ENCODE measurements at places on chromosomes 1 and 21.

- no peak for DNase-seq
These were observed 50.2 kb downstream of the ENAH start for GRCh38 chr1:225602590-225603206.

GRCh38 chr1:7292036-7292681 lies 478.9 kb upstream of the VAMP3 start:
- DNase-seq, result peak; percentile 45

- DNase-seq, result no peak
These were observed 81.0 kb downstream of the SLC30A10 start for GRCh38 chr1:219847215-219847855.

DNA sequence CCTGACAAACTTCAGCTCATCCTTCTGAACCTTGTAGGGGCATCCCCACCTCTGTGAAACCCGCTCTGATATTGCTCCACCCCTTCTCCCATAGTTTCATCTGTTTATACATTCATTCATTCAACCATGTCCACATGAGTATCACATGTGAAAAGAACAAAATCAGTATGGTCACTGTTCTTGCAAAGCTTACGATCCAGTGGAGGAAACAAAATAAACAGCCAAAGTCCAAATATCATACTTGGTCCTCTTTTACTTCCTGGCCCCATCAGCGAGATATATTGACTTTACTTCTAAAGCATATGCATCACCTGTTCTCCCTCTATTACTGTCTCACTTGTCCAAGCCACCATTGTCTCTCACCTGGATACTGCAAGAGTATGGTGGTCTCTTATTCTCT lies 35.6 kb downstream of the C8A start:
- no peak for DNase-seq

DNA sequence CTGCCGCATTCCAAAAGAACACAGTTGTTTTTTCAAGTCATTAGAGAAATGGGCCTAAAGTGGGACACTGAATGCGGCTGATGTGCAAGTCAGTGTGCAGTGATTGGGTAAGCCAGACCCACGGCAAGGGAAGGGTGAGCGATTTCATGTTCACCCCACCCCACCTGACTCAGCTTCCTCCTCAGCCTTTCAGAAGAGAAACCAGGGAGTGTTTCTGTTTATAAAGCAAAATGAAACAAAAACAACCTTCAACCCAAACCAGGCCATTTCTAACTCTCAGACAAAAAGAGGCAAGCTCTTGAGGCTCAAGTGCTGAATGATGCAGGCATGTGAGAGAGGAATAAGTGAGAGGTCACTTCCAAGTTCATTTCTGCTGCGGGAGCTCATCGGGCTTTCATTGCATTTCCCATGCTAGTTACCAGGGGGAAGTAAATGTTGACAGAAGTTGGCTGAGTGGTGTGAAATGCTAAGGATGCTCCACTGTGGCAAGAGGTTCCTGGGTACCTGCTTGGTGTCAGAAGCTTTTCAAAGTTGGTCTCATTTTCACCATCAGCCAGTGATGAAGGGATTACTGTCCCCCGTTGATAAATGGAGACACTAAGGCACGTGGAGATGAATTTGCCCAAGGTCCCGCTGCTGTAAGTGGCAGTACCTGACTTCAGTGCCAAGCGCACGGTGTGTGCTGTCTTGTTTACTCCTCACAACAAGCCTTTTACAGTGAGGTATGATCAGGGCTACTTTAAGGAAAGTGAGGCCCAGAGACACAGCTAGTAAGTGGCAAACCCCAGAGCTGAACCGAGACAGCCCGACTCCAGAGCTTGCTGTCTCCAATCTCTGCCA lies 29.1 kb downstream of the STPG1 start:
- no peak for DNase-seq

- DNase-seq, result no peak
These were observed 148.0 kb downstream of the PLA2G4A start for GRCh38 chr1:186976700-186977099.

DNA sequence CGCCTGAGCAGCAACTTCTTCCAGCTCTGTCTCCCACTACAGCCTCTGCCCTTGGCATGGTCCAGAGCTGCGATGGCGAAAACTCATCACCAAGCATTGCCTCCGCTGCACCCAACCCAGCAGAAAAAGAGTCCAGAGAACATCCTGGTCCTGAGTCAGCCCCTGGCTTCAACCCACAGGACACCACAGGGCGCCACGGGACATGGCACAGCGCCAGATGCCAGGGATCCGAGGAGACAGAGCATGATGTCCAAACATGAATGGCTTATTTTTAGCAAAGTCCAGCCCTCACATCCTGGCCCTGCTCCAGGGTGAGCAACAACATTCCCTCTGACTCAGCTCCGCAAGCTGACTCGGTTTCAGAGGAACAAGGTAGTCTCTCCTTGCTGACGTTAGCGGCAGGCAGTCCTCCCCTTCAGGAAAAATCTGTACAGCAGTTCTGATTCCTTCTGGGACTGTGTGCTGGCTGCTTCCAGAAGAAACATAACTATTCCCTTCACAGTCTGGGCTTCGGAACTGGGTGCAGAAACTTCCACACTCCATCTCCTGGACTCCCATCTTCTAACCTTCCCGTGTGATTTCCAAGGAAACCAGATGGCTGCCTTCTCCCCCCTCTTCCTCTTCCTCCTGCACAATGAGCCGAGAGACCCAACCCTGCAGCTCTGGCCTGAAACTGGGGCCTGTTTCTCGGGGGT lies 131.3 kb downstream of the TOMM20 start:
- DNase-seq, result peak; percentile 98

DNA sequence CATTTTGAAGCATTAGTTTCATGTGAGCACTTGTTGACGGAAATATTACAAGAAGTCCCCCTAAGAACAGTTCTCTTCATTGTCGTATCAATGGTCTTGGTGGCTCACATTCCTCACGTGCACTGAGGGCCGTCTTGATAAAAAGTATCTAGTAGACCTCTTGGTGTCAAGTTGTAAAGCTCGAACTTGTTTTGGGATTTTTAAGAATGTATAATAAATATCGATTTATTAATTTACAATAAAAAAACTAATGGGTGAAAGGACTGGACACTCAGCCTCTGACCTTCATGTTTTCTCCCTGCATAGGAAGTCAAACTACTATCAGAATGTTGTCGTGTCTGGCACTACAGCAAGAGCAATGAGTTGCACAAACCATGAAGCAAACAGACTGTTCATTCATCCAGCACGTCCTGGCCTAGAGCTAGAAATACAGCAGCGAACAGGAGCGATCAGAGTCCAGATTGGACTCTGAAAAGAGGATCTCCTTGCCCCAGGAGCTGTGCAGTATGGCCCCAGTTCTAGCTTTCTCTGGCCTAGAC lies 319.2 kb downstream of the SMYD3 start:
- DNase-seq, result no peak

DNA sequence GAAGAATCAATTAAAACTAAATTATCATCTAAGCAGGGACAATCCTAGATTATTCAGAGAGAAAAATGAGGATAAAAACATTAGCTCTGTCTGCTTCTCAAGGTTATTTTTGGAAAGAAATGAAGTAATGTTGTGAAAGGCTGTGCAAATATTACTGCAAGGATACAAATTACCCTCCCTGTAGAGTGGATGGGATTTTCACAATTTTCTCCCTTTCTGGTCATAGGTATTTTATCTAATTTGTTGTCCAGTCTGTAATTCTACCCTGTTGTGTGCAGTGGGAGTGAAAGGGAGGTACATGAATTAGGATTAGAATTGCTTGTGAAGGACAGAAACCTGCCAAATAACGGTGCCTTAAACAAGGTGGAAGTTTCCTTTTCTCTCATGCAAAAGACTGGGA lies 54.7 kb downstream of the MAP3K7CL start:
- DNase-seq, result no peak

GRCh38 chr1:30411206-30411605 lies 312.2 kb downstream of the MATN1 start:
- DNase-seq, result no peak

GRCh38 chr1:218408942-218409341 lies 63.8 kb downstream of the TGFB2 start:
- no peak for DNase-seq

DNA sequence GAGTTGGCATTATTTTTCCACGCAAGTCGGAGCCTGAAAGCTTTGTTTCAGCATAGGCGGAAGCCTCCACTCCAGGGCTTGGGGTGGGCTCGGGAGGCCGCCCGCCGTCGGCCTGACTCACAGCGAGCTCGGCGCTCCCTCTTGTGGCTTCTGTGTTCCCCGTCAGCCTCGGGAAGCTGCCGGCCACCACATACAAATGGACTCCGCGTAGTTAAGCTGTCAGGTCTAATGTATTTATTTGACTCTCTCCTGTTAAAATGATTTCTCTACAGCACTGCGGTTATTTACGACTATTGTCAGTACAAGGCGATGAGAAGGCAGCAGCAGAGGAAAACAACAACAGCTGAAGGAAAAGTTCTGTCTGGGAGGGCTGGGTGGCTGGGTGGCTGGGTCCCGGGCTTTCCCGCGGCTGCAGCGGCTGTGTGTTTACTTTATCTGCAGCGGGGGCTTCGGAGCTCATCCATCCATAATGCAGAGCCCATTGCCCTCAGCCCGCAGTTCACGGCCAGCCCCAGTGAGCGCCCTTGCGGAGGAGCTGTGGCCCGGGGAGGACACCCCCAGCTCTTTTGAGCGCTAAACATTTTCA lies 375.7 kb upstream of the CAMK1G start:
- peak; percentile 77 for DNase-seq

GRCh38 chr1:44300852-44301251 lies 54.2 kb downstream of the ERI3 start:
- no peak for DNase-seq

DNA sequence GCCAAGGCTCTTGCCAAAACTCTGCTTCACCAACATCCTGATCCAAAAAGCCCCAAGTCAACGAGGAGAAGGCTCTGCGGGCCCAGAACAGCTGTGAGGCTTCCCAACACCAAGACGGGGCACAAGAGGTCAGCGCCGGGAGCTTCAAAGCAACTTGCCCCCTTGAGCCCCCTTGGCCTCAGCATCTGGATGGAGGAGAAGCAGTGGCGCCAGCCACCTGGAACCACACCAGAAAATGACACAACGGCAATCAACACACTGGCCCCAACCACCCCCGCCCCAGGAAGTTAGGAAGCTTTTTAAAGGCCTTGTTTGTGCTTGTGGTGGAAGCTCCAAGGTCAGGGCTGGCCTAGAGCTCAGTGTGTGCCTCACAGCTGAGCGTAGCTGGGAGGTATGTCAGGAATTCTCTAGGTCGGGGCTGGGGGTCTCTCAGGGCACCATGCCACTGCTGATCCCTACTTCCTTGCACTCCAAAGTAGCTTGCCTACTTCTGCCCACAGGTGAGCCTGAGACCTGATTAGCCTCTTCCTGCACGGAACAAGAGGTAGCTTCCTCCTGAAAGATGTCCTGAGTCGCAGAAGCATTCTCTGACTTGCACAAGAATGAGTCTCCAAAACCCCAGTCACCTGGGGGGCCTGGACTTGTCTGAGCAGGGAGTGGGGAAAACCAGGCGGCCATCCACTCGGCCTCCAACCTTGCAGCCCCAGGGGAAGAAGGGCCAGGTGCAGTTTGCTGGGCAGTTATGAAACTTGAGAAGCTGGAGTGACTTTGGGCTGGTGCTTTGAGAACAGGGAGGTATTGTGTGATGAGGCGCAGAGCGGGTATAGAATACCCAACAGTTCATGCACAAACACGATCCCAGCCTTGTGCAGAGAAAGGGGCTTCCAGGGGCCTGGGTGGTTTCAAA lies 9.7 kb upstream of the SRP9 start:
- no peak for DNase-seq

DNA sequence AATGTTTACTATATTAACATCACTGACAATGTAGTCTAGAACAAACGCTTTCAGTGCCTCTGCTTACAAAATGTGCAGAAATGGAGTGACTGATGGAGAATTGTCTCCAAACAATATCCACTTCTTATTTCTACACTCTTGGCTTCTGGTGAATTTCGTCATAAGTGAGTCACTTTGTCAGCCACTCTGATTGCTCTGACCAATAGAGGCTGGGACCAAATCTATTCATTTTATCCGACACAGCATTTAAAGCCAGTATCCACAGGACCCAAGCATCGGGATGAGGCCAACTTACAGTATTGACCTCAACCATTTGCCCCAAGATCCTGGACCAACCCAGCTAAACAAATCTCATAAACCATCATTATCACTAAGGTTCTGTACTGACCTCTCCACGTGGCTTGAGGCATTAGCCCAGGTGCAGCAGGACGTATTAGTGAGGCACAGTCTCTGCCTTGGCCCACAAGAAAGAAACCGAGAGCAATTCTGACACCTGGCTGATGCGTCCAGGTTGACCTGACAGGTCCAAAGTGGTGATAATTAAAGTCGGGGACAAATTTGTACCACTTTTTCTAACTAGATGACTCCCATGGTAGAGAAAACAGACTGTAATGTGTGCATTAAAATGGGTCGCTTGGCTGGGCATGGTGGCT lies 53.3 kb upstream of the ERO1B start:
- no peak for DNase-seq

- no peak for DNase-seq
These were observed 3.1 kb downstream of the C1orf162 start for GRCh38 chr1:111476761-111477309.

DNA sequence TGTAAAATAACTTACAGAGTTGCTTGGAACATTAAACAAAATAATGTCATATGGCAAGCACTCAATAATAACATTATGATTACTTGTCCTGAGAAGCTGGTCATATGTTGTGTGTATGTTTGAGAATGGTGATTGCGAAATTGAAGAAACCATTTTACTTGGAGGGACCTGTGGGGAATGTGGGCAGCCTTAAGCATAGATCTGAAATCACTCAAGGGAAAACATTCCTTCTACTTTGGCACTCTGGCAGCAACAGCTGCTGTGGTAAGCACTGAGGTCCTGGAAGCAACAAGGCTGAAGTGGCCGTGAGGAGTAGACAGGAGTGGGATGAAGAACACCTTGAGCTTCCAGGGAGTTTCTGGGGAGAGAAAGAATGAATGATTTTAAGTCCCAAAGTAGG lies 165.4 kb upstream of the ADAMTS5 start:
- DNase-seq, result no peak

DNA sequence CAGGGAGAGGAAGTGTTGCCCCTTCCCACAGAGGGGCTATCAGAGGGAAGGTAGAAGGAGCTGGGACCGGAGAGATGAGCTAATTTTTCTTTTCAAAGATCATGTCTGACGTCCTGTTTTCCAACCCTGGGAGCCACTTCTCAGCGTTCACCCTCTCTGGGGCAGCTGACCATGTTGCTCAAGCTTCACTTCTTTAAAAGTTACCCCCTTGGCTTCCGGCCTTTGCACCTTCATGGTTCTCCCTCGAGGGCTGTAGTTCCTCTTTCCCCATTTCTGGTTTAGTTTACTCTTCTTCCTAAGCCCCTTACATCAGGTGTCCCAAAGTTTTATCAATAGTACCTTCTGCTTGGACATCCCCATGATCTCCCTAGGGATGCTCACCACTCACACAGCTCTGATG lies 23.8 kb upstream of the CSF1 start:
- DNase-seq, result no peak

DNA sequence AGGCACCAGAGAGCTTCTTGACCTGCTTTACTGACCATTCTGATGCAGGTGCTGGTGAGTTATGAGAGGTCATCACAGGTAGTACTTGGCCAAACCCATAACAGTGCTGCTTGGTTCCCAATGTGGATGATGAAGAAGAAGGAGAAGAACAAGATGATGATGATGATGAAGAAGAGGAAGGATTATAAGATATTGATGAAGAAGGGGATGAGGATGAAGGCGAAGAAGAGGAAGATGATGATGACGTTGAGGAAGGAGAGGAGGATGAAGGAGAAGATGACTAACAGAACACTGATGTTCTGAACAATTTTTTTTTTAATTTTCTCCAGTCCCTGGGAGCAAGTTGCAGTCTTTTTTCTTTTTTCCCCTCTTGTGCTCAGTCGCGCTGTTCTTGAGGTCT lies 23.9 kb upstream of the SLAMF1 start:
- no peak for DNase-seq

- DNase-seq, result no peak
These were observed 31.9 kb downstream of the ACBD3 start for GRCh38 chr1:226154593-226154992.
